ENCODE measurements at places on chromosomes 16 and 17.
A peak's percentile ranks its signal among the peaks of the same experiment; 100 is the strongest.

DNA sequence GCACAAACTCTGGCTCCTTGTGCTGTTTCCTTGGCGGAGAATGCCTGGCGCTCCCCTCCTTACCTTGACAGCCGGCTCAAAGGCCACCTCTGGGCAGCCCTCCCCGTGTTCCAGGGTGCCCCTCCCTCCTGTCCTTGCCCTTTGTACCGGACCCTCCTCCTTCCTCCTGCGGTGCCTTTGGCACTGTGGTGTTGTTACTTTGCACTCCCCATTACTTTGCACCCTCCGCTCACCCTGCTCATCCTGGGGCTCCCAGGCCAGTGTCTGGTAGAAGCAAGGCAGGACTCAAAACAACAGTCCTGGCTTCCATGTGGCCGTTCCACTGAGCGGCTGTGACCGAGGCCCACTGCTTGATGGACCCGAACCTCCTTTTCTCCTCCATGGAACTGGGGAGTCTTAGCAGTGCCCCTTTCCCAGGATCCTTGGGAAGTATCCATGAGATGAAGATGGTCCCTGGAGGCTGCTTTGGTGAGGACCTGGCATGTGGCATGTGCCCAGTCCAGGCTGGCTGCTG, 147.8 kb downstream of the CMIP start:
- DNase-seq: no peak
- H3K27ac ChIP-seq: no peak overlapping the region
- H3K4me1 ChIP-seq: no peaks in the 10 kb centered on the region
- H3K4me3 ChIP-seq: no peak overlapping the region

DNA sequence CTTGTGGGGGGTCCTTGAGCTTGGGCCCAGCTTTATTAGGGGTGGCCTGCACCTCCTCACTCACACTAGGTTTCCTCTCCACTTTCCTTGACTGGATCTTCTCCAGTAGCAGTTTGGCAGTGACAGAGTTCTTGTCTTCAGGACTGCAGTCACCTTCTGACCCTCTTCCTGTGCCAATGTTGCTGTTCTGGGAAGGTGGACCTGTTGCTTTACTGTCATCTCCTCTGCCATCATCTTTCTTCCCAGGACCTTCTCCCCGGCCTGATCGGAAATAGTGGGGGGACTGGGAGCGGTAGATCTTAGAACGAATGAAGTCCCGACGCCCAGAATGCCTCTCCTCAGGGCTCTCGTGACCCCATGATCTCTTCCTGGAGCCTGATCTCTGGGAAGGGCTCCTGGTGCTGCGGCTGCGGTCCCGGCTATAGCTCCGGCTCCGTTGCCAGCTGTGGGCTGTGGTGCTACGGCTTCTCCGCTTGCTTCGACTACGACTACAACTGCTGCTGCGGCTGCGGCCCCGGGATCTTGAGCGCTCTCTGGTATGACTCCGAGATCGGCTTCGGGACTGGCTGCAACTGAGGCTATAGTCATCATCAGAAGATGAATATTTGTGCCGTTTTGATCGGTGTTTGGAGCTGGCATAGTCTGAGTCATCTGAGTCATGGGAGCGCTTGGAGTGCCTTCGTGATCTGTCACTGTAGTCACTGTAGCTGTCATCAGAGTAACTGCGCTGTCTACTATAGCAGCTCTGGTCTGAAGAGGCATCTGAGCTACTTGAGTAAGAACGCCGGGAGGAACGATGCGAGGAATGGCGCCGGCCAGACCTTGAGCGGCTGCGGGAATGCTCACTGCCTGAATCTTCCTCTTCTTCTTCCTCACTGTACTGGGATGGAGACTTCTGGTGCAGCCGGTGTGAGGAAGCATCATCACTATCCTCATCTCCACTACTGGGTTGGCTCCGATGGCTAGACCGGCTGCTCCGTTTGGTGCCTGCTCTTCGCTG, 9.5 kb upstream of the ITGA2B start:
- no peak overlapping the region for H3K4me3 ChIP-seq
- H3K36me3 ChIP-seq: no peaks in the 10 kb centered on the region
- H3K27ac ChIP-seq: no peak overlapping the region
- DNase-seq: no peak
- H3K27me3 ChIP-seq: no peaks in the 10 kb centered on the region

DNA sequence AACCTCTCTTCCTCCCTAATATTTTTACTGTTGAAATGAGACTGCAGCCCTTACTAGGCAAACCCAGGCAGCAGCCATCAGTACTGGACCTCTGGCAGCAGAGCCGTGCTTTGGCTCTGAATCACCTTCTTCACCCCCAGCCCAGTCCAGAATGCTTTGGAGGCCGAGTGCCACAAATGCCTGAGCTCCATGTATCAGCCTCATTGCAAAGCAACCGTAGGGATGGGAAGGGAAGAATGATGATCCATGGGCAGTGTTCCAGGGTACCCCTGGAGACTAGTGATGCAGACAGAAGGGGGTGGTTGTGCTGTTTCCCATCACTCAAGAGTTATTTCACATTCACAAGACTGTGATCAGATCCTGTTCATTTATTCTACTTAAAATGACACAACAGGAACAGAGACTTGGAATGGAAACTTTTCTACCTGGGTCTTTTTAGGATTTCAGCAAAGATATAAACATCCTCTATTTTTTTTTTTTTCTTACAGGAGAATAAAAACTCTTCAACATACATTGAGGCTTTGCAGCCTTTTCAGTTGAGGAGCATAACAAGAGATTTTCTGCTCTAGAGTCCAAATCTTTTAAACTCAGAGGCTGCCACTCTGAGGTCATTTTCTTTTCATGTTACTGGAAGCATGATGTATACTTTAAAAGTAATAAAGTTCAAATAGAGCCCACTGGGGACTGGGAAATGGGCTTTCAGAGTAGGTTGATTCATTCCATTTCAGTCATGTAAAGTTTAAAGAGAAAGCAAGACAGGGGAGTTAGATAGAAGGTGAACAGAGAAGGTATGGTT, 138.3 kb downstream of the KCNJ2 start:
- H3K4me1 ChIP-seq: no peaks in the 10 kb centered on the region
- no peaks in the 10 kb centered on the region for H3K27me3 ChIP-seq
- no peak for DNase-seq
- H3K27ac ChIP-seq: no peak overlapping the region
- H3K36me3 ChIP-seq: no peaks in the 10 kb centered on the region
- no peak overlapping the region for H3K4me3 ChIP-seq

DNA sequence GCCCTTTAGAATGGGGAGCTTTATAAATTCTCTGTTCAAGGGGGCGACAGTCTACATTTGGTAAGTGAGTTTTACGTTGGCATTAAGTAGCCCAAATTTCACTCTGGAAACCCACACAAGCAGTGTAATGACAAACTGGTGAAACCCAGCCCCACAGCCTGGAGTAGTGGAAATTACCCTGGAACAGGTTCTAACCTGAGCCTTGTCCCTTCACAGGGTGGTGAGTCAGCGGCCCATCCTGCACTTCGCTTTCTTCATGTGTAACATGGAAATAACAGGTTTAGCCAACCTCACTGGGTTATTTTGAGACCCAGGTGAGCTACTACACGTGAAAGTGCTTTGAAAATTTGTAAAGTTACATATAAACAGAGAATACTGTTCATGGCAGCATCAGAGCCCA, 3.5 kb upstream of the TLCD3A start:
- H3K27me3 ChIP-seq: no peaks in the 10 kb centered on the region
- H3K4me3 ChIP-seq: no peak overlapping the region
- H3K36me3 ChIP-seq: no peaks in the 10 kb centered on the region
- DNase-seq: no peak

- no peak for DNase-seq
- H3K27me3 ChIP-seq: no peaks in the 10 kb centered on the region
- no peaks in the 10 kb centered on the region for H3K36me3 ChIP-seq
- H3K27ac ChIP-seq: peak overlapping the region; percentile 91
- no peak overlapping the region for H3K4me3 ChIP-seq
Measured at GRCh38 chr17:44120851-44121605, 2.4 kb downstream of the HDAC5 start.

DNA sequence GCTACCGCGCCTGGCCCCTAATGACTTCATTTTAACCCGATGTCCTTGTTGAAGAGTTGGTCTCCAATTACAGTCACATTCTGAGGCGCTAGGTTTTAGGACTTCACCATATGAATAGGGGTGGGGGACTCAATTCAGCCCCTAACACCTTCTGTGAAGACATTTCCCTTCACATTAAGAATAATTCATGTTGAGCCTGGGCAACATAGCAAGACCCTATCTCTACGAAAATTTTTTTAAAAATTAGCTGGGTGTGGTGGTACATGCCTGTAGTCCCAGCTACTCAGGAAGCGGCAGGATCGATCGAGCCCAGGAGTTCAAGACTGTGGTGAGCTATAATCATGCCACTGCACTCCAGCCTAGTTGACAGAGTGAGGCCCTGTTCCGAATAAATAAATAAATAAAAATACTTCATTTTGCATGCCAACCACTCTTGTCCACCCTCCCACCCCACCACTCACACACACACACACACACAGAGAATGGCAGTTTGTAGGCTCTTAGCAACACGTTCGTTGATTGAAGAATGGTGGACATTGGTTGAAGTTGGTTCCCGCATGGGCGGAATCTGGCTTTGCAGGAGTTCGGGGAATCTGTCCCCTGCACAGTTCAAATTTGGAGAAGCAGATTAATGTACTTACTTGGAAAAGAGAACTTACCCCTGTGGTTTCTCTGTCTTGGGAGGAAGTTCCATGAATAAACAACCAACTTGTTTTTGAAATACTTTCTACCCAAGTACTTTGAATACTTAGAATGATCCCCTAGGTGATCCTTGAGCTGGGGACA, 27.8 kb upstream of the TVP23A start:
- no peak overlapping the region for H3K4me3 ChIP-seq
- H3K27ac ChIP-seq: no peak overlapping the region
- DNase-seq: no peak
- H3K27me3 ChIP-seq: no peaks in the 10 kb centered on the region
- H3K4me1 ChIP-seq: no peaks in the 10 kb centered on the region

- H3K27me3 ChIP-seq: no peaks in the 10 kb centered on the region
- H3K27ac ChIP-seq: peak overlapping the region; percentile 87
- H3K36me3 ChIP-seq: no peaks in the 10 kb centered on the region
- peak; percentile 11 for DNase-seq
Measured at GRCh38 chr17:40312893-40313667, 4.1 kb downstream of the RARA start.

- peak overlapping the region; percentile 89 for H3K27ac ChIP-seq
- no peaks in the 10 kb centered on the region for H3K4me1 ChIP-seq
- H3K4me3 ChIP-seq: peak overlapping the region; percentile 81
- H3K36me3 ChIP-seq: no peaks in the 10 kb centered on the region
Measured at GRCh38 chr17:57084361-57084801, 665 bp upstream of the AKAP1 start.

DNA sequence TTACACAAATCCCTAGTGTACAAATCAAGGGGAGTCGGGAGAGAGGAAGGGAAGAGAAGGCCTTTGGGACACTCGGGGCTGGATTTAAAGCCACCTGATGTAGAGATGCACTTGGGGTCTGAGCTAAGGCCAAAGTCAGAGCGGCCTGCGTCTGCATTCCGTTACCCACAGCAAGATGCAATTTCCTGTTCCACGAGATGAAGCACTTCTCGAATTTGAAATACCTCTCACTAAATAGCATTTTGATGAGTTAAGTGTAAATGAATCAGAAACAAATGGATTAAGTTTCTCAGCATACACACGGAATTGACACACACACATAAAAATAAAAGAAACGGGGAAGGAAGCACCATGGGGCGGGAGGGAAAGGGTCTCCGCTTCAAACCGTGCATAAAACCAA, 386.0 kb downstream of the SOX9 start:
- DNase-seq: no peak
- no peak overlapping the region for H3K4me3 ChIP-seq
- H3K4me1 ChIP-seq: peaks cover 7% of the 10 kb centered on the region

DNA sequence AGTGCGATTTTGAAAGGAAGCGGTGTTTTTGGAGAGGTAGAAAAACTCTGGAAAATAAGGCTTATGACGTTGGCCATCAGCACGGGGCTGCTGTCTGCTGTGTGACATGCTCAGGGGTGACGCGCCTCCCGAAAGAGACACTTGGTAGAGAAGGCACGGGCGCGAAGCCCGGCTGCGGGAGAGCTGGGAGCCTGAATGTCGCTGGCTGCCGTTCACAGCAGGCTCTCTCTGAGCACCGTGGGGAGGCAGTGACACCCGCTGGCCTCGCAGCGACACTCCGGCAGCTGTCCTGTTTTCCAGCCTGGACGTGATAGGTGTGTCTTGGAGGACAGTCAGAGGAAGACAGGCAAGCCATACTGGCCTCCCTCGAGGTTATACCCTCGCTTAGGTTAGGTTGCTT, 759.1 kb upstream of the RBFOX1 start:
- H3K27ac ChIP-seq: no peak overlapping the region
- H3K27me3 ChIP-seq: no peaks in the 10 kb centered on the region
- H3K4me3 ChIP-seq: no peak overlapping the region

DNA sequence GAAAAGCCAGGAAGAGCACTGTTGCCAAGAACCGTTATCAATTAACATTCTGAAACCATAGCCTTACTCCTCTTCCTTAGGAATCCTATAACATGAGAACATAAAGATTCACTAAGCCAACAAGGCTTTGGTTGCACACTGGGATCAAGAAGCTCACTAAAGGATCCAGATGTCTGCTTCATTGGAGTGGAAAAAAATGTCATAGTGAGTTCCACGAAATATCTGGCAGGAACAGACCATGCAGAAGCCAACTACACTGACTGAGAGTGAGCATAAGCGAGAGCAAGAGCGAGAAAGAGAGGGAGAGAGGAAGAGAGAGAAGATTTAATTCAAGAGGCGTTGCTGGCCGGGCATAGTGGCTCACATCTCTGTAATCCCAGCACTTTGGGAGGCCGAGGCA, 13.4 kb upstream of the MEIOC start:
- no peak overlapping the region for H3K27ac ChIP-seq
- H3K4me1 ChIP-seq: no peaks in the 10 kb centered on the region
- DNase-seq: no peak

- no peaks in the 10 kb centered on the region for H3K36me3 ChIP-seq
- DNase-seq: no peak
- no peaks in the 10 kb centered on the region for H3K4me1 ChIP-seq
- H3K27me3 ChIP-seq: no peaks in the 10 kb centered on the region
Measured at GRCh38 chr16:84220851-84221250, 19.0 kb downstream of the KCNG4 start.

GRCh38 chr16:82874672-82875071, 247.9 kb downstream of the CDH13 start:
- H3K4me1 ChIP-seq: no peaks in the 10 kb centered on the region
- DNase-seq: no peak
- H3K36me3 ChIP-seq: no peaks in the 10 kb centered on the region
- H3K27ac ChIP-seq: no peak overlapping the region
- no peaks in the 10 kb centered on the region for H3K27me3 ChIP-seq

DNA sequence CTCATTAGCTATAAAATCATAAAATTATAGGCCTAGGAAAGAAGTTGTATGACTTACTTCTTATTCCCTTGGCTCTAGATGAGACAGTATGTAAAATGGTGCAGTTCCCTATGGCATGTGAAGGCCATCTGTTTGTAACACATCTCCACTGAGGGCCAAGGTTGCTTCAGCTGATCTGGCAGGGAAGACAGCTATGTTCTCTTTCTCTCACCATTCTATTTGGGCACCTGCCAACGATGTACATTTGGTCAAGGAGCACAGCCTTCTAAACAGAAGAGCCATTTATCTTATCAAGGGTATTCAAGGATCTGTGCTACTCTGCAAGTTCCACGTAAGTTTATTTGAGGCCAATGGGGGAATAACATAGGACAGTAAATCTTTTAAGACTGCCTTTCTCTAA, 129.8 kb upstream of the TOM1L1 start:
- no peak overlapping the region for H3K27ac ChIP-seq
- no peak overlapping the region for H3K4me3 ChIP-seq
- no peak for DNase-seq
- no peaks in the 10 kb centered on the region for H3K36me3 ChIP-seq
- H3K4me1 ChIP-seq: no peaks in the 10 kb centered on the region

GRCh38 chr17:72696156-72696555, 396.3 kb downstream of the SLC39A11 start:
- no peak overlapping the region for H3K27ac ChIP-seq
- H3K36me3 ChIP-seq: no peaks in the 10 kb centered on the region
- no peak for DNase-seq
- H3K4me3 ChIP-seq: no peak overlapping the region
- no peaks in the 10 kb centered on the region for H3K27me3 ChIP-seq

All from tibial nerve (tissue), 4 donors.